ENCODE measurements at places on chromosomes 3 and 15.

DNA sequence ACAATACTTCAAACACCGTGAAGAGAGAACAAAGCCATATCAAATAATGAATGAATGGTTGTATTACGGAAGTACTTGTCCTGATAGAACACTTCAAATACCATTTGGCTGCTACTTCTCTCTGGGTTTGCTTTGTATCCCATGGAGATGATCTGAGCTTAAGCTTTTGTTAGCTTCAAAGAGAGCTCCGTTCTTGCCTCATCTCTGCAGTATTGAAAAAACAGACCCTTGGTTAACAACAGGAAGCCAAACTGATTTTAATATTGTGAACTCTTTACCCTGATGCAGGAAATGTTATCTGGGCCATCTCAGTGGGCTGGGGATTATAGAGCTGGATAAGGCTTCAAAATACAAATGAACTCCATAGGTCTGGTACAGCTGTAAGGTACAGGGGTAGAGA lies 101.0 kb downstream of the CHL1 start:
- DNase-seq: no peak

DNA sequence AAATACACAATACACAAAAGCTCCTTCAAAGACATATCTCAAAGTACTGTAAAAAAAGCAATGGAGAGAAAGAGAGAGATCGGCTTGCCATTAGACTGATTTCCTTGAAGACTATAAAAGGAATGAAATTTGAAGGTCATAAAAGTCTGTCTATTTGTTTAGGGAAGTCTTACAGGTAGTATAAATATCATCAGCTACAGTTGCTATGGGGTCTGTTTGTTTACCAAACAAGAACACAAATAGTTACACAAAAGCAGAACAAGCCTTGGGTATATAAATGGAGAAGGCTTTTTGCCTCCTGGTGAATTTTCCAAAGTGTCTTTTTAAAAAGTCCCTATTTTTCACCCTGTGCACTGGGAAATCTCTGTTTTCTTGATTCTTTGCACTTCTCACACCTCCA lies 552.3 kb downstream of the FOXP1 start:
- no peak for DNase-seq

DNA sequence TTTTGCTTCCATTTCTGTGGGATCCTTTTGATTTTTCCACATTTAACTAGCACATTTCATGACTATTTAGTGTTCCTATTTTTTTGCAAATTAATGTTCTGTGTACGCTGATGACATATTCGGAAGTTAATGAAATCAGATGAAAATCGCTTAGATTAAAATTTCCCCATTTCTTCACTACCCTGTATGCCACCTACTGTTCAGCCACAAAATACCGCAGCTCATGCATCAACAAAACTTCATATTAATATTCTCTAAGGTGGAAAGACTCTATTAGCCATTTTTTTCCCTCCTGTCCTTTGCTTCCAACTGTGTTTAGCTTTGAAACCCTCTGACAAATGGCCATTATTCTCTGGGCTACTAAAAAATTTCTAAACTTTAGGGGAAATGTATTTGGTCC lies 300.6 kb downstream of the MECOM start:
- DNase-seq: no peak

DNA sequence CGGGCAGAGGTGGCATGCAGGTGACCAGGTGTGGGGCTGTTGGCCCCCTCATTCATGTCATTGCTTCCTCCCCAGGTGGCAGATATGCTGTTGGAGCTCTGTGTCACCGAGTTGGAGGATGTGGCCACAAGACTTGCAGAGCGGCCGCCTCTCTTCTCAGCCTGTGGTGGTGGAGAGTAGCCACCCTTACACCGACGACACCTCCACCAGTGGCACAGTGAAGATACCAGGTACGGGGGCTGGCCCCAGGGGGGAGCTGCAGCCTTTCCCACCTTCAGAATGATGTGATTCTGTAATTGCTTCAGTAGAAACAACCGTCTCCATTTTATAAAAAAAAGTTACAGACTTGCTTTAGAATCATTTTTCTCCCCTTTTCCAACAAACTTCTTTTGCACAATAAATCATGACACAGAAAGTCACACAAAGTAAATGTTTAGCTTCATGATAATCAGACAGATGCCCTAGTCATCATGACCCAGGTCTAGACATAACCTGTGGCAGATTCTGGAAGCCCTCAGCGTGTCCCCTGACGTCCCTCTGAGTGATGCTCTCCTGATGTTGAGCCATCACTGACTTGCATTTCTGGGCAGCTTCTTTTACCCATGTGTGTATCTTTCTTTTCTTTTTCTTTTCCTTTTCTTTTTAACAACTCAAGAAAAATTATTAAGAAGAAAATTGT lies 76.0 kb upstream of the FAN1 start:
- no peak for DNase-seq

DNA sequence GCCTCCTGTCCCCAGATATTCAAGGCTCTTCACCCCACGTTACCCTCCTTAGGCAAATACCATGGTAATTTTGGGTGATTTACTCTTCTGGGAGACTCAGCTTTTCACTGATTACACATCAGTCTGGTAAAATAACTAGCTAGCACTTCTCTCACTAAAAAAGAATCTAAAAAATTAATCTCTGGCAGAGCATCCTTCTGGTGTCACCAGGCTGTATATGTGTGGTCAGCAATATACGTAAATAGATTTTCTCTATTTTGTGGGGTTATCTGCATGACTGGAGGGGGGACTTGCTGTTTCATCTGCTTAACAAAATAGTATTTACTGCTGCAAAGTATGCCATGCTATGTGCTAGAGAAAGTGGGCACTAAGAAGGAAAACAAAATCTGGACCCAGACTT lies 45.1 kb downstream of the LRRC28 start:
- DNase-seq: no peak

GRCh38 chr15:64767203-64767602 lies 8.2 kb downstream of the RBPMS2 start:
- no peak for DNase-seq

DNA sequence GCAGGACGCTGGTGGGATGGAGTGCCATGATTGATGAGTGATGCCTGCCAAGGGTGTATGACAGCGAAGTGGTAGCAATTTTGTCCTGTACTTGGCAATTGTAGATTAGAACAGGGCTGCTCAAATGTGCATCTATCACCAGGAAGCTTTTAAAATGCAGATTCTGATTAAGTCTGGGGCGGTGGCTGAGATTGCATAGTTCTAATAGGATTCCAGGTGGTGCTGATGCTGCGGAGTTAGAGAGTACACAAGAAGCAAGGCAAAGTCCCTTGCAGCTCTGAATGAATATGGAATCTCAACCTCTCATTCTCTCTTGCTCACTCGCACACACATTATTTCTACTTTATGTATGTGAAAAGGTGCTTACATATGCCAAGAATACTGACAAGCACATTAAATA lies 670.4 kb downstream of the FHIT start:
- DNase-seq: no peak

DNA sequence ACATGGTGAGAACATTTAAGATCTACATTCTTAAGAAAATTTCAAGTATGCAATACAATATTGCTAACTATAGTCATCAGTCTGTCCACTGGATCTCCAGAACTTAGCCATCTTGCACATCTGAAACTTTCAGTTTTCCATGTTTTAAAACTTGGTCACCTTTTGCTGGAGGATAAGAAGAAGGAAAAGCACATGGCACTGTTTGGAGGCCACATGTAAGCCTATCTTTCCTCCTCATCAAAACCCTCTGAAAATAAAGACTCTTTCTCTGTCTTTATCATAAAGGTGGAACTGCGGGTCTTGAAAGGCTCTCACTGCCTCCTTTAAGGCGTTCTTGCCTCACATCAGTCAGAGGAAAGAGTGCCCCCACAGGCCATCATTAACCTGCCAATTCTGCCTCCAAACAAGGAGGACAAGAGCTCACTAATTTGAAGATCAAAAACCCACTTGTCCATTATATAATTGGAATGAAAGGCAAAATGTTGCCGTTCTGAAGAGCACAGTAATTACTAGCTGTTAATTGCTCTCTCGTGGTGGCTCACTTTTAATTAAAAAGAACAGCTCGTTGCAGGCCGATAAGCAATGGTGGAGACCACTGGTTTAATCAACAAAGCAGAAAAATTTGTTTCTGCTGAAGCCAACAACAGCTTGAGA lies 157.8 kb downstream of the MECOM start:
- DNase-seq: no peak

DNA sequence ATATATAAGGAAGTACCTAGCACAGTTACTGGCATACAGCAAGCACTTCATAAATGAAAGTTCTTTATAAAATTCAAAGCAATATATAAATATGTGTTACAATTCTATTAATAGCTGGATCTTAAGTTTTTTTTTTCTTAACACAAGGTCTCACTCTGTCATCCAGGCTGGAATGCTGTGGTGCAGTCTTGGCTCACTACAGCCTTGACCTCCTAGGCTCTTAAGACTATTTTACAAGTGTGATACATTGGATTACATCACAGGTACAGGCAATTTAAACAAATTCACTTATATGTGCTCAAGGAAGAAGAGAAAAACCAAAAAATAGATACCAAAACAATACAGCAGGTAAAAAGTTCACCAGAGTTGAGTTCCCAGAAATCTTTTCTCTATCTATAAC lies 60.6 kb downstream of the ZNF280D start:
- peak; percentile 19 for DNase-seq

DNA sequence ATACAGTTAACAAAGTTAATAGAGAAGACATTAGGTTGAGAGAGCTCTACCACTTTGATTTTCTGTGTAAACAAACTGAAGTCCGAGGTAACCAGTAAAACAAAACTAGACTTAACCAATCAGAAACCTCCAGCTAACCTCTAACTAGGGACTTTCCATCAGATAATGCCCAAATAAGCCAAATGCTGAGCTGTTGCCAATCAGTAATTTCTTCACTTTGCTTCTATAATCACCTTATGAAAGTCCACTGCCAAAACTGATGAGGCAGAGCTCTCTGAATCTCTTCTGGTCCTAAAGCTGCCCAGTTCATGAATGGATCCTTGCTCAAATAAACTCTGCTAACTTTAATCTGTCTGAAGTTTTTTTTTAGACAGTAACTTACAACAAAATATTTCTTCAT lies 448.0 kb upstream of the NECTIN3 start:
- DNase-seq: no peak

Data from LHCN-M2 (cell line).